ENCODE measurements at places on chromosomes 1 and 21. TPM values are rescaled to one million over a fixed set of nuclear protein-coding genes. Genes with fewer than 3 reads are reported as not detected.

- no peak for DNase-seq
Observed at GRCh38 chr21:16767201-16767600, 745.6 kb upstream of the CXADR start.

- DNase-seq: no peak
Observed at GRCh38 chr1:186623551-186623950, 56.7 kb downstream of the PTGS2 start.

DNA sequence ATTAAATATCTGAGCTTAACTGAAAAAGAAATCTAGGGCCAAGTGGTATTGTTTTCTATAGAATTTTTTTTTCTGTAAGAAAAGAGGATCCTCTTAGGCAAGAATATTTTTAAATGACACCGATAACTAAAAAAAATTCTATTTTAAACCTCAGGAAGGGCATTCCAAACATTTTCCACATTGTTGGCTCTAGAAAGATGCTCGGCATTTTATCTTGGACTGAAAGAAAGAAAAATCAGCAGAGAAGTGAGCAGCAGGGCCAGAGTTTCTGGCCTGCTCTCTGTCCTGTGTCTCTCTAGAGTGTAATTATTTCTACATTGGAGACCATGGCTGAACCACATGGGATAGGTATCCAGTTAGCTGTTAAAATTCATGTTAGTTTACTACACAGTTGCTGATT is 192.5 kb upstream of the GREM2 start:
- no peak for DNase-seq

DNA sequence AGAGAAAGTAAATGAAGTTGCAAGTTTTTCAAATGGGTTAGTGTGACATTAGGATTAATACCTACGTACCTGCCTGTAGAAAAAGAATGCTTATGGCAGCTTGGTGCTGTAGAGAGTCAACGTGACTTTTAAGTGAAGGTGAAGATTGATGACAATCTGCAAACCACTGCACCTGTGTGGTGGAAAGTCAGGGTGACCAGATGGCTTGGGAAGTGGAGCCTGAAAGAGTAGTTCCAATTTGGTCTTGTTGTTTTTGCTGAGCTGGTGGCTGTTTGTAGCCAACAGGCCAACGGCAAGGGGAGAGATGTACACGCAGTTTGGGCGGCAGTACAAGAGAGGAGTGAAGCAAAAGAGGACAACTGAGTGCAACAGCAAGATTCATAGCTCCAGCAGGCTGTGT is 78.1 kb upstream of the JAK1 start:
- no peak for DNase-seq

GRCh38 chr21:38863291-38863690 is 57.6 kb downstream of the ETS2 start:
- no peak for DNase-seq

DNA sequence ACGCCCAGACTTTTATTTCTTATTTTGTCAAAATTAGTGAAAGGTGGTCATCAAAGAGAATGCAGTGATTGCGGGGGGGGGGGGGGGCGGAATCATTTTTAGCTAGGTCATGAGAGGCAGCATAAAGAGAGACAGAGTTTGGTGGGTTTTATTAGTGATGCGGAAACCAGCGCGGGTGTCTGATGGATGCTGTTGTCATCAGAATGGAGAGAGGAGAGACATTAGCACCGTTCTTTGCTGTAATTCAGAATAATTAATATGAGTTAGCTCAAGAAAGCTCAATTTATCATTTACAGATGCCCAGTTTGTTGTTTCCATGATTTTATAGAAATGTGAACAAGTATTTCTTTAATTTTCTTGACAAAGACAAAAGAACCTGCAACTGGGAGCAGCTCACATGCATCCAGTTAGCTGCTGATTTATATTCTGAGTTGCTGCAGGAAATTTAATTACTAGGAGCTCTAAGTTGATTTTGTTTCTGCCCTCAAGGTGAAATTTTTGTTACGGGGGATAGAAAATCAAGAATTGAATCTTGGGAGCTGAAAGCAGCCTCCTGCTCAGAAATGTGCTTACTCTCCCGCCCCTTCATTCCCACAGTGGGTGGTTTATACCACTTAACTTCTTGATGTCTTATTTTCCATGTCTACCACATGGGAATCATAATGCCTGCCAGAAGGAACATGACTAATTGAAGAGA is 133.4 kb upstream of the MAP1LC3C start:
- DNase-seq: no peak

Gene POU3F1
- 0.28 TPM for total RNA-seq

DNA sequence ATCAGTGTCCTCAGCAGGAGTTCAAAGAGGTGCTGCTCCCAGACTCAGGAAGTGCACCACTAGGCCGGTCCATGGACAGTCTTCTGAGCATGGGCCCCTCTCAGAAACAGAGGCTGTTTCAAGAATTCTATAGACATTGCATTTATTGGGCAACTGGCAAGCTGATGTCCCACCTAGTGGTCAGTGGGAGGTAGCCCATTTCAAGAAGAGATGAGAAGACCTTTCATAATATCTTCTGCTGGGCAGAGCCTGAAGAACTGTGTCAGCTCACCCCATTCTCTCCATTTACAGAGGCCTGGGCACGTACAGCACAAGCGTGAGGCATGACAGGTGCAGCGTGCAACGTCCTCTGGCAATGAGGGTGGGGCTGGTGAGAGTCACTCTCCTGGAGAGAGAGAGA is 216.0 kb downstream of the DYRK1A start:
- no peak for DNase-seq

DNA sequence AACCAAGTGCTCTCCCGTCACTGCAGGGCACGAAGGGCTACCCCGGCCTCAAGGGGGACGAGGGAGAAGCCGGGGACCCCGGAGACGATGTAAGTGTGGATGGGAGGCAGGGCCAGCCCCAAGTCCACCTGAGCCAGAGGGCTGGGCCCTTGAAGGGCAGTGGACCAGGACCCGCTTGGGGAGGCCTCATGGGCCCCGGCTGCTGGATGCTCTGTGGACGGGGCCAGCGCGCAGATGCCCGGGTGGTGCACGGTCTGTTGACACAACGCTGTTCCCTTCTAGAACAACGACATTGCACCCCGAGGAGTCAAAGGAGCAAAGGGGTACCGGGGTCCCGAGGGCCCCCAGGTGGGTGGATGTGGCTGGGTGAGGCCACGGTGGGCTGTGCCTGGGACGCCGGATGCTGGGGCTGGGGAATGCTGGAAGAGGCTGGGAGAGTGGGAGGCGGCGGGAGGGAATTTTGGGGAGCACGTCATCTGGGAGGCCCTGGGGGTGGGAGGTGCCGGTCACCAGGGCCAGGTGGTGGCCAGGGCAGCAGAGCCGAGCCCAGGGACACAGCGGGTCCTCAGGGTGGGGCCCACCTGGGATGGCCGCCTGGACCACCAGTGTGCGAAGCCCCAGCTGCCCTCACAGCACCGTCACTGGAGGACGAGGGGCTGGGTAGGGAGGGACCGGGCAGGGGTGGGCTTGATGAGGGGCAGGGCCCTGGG is 17.5 kb downstream of the COL6A1 start:
- DNase-seq: no peak

DNA sequence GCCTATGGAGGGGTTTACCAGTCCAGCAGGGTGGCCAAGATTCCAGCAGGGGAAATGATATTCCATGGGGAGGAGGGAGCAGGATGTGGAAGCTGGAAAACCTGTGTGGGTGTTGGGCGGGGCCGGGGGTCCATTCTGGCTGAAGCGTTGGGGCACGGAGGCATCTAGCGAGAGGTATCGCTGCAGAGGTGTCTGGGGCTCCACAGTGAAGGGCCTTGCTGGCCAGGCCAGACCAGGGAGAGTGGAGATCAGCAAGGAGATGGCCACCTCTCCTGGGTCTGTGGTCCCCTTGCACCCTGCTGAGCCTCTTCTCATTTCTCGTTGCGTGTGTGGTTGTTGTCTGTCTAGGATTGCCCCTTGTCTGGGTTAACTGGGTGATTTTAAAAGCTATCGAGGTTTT is 6.2 kb downstream of the COQ8A start:
- no peak for DNase-seq
